ENCODE measurements at places on chromosomes 5 and 9.
A peak's percentile ranks its signal among the peaks of the same experiment; 100 is the strongest.

GRCh38 chr5:115838885-115839518 is 2.4 kb downstream of the ATG12 start:
- H3K4me3 ChIP-seq, result no peak overlapping the region
- no peak overlapping the region for H3K27ac ChIP-seq
- H3K4me1 ChIP-seq, result peaks cover 20% of the 10 kb centered on the region
- H3K36me3 ChIP-seq, result peaks cover 52% of the 10 kb centered on the region
- no peaks in the 10 kb centered on the region for H3K27me3 ChIP-seq

GRCh38 chr5:119070578-119070827 is 384 bp upstream of the DMXL1 start:
- H3K27me3 ChIP-seq, result no peaks in the 10 kb centered on the region
- peaks cover 7% of the 10 kb centered on the region for H3K4me1 ChIP-seq
- H3K4me3 ChIP-seq, result peak overlapping the region; percentile 75
- DNase-seq, result no peak
- peak overlapping the region; percentile 72 for H3K27ac ChIP-seq

- no peak for DNase-seq
- no peak overlapping the region for H3K4me3 ChIP-seq
- no peaks in the 10 kb centered on the region for H3K27me3 ChIP-seq
- H3K36me3 ChIP-seq, result no peaks in the 10 kb centered on the region
- H3K4me1 ChIP-seq, result no peaks in the 10 kb centered on the region
- H3K27ac ChIP-seq, result no peak overlapping the region
These were observed 24.3 kb upstream of the OTULINL start for GRCh38 chr5:14557203-14557770.

DNA sequence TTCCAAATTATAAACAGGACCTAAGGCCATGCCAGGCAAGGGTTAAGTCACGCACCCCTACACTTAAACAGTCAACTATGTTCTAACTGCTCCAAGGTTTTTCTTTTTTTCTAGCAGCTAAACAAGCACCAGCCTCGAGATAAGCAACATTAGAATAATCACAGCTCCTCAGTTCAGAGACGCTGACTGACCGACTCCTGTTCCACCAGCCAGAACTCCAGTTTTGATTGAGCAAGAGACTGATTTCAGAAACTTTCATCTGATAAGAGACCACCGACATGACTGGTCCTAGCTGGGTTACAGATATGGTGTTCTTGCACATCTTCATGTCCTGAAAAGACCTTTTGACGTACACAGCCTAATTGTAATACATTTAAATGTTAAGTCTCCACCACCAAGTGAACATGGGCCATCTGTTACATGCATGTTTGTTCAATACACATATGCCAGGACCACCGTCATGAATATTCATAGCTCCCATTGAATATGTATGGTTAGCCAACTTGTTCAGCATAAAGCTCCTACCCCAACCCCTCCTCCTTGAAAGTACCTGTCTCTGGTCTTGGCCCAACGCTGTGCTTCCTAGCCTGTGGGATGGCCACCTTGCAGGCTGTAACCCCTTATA is 23.7 kb upstream of the OTULINL start:
- no peak overlapping the region for H3K4me3 ChIP-seq
- H3K27ac ChIP-seq, result no peak overlapping the region
- H3K36me3 ChIP-seq, result no peaks in the 10 kb centered on the region
- no peak for DNase-seq
- no peaks in the 10 kb centered on the region for H3K4me1 ChIP-seq

DNA sequence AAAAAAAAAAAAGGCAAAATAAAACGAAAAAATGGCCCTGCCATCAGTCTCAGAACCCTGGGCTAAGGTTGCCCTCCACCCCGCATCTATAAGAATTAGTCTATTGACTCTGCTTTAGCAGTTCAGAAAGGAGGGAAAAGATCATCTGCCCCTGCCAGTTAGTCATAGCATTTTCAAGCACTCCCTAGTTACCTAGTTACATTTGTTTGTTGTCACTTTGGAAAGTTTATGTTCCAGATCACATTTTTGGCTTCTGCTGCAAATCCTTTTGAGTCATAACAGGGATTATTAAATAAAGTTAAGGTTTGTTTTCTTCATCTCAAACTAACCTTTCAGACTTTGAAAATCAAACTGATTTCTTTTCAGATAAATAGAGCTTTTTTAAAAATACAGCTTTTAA is 52.1 kb downstream of the AQP7 start:
- no peaks in the 10 kb centered on the region for H3K4me1 ChIP-seq
- no peak for DNase-seq
- no peak overlapping the region for H3K27ac ChIP-seq
- peaks cover 45% of the 10 kb centered on the region for H3K36me3 ChIP-seq
- H3K27me3 ChIP-seq, result no peaks in the 10 kb centered on the region

DNA sequence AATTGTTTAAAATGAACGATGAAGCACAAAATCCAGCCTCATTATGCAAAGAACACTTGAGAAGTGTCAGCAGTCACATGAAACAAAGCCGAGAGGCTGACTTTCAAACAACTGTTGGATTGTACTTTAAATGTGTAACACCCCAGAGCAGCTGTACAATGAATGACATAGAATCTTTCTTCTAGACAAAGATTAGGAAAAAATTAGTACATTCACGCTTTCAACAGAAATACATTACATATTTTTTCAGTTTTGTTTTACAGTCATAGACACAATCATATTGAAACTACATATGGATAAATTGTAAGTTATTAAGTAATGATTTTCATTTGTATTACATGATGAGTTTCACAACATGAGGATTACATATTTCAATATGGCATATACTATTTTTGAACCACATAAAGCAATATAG is 10.6 kb upstream of the AGXT2 start:
- H3K27ac ChIP-seq, result no peak overlapping the region
- H3K4me1 ChIP-seq, result no peaks in the 10 kb centered on the region

GRCh38 chr9:80866121-80866520 is 823.2 kb downstream of the TLE1 start:
- peak overlapping the region; percentile 68 for H3K27ac ChIP-seq
- H3K4me1 ChIP-seq, result peaks cover 7% of the 10 kb centered on the region
- H3K4me3 ChIP-seq, result no peak overlapping the region
- H3K27me3 ChIP-seq, result no peaks in the 10 kb centered on the region
- no peaks in the 10 kb centered on the region for H3K36me3 ChIP-seq
- DNase-seq, result no peak

DNA sequence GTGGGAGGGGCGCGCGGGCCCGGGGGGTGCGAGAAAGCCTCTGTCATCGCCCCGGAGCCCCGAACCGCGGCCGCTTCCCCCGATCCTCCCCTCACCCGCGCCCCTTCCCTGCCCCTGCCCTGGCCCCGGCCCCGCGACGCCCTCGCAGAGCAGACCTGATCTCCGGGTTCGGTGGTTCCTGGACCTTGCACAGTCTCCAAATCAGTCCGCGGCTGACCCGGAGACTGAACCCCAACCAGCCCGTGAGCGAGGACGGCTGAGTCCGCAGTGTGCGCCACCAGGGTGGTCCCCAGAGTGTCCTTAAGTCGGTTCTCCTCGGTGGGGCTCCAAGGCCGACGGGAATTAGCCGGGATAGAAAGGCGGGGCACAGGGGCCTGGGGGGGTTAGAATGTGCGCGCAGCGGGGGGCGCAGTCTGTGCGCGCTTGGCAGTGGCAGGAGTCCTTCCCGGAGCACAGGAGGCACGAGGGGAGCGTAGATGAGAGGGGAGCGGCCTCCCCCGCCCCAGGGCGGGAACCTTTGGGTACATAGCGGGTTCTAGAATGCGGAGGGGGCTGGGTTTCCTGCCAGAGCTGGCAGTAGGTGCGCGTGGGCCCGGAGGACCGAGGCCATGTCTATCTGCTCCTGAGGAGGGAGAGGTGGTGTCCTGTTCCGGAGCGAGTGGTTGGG is 779 bp downstream of the PKN3 start:
- H3K36me3 ChIP-seq, result 0 out of 2 replicates have a peak, but pooled peaks cover 4% of the 10 kb centered on the region
- H3K4me3 ChIP-seq, result peak overlapping the region; percentile 58
- peak overlapping the region; percentile 53 for H3K27ac ChIP-seq
- H3K27me3 ChIP-seq, result no peaks in the 10 kb centered on the region
- no peak for DNase-seq
- no peaks in the 10 kb centered on the region for H3K4me1 ChIP-seq

- no peaks in the 10 kb centered on the region for H3K27me3 ChIP-seq
- H3K4me1 ChIP-seq, result peaks cover 9% of the 10 kb centered on the region
- H3K27ac ChIP-seq, result no peak overlapping the region
- no peak for DNase-seq
- H3K36me3 ChIP-seq, result no peaks in the 10 kb centered on the region
- no peak overlapping the region for H3K4me3 ChIP-seq
These were observed 30.0 kb upstream of the TRIO start for GRCh38 chr5:14112998-14113652.

GRCh38 chr5:4987431-4987830 is 152.7 kb upstream of the ADAMTS16 start:
- no peak for DNase-seq
- no peaks in the 10 kb centered on the region for H3K36me3 ChIP-seq
- no peak overlapping the region for H3K4me3 ChIP-seq
- peaks cover 26% of the 10 kb centered on the region for H3K27me3 ChIP-seq
- no peaks in the 10 kb centered on the region for H3K4me1 ChIP-seq
- H3K27ac ChIP-seq, result no peak overlapping the region

- no peak overlapping the region for H3K27ac ChIP-seq
- peaks cover 79% of the 10 kb centered on the region for H3K36me3 ChIP-seq
- no peaks in the 10 kb centered on the region for H3K27me3 ChIP-seq
- no peaks in the 10 kb centered on the region for H3K4me1 ChIP-seq
- no peak overlapping the region for H3K4me3 ChIP-seq
- DNase-seq, result no peak
These were observed 22.0 kb downstream of the NUP188 start for GRCh38 chr9:128969491-128969890.

DNA sequence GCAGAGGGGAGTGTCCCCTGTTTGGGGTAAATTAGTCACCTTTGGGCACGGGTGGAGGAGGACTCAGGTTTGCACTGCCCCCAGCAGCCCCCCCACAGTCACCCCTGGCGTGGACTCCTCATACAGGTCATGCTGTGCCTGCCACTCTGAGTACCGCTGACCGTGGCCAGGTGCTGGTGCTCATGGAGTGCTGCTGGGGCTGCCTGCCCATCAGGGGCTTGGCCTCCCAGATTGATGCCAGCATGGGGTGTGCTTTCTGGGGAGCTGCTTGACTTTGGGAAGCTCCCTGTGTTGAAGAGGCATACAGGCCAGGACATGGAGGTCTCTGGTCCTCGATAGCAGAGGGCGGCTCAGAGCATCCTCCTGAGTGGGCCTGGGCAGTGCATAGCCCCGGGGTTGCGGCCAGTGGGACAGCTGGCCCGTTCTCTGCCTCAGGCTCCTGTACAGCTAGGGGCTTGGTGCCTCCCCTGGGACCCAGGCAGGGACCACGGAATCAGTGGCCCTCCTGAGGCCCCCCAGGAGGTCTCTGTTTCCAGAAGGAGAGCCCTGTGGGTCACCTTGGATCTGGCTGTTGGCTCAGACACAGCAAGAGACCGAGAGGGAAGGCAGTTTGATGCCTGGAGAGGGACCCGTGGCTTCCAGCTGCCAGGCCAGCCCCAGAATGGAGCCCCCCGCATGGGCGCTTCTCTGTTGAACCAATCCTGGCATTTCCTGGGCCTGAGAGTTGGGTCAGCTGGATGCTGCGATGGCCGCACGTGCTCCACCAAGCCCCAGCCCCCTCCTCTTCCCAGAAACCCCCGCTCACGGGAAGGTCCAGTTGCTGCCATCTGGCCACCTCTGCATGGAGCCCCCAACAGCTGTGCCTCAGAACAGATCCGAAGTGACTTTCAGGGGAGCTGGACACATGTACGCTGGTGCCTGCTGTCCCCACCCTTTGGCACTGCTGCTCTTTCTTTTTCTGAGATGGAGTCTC is 6.1 kb upstream of the AJM1 start:
- H3K4me3 ChIP-seq, result no peak overlapping the region
- H3K27me3 ChIP-seq, result no peaks in the 10 kb centered on the region
- H3K27ac ChIP-seq, result no peak overlapping the region
- H3K36me3 ChIP-seq, result peaks cover 9% of the 10 kb centered on the region

DNA sequence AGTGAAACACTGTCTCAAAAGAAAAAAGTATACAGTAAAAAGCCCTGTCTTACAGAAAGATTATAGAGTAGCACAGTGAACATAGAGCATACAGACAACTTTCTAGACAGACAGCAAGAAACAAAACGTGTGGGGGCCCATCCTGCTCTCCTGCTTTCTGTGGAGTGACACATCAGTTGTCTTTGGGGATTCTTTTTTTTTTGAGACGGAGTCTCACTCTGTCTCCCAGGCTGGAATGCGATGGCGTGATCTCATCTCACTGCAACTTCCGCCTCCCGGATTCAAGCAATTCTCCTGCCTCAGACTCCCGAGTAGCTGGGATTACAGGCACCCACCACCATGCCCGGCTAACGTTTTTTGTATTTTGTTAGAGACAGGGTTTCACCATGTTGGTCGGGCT is 14.9 kb downstream of the CDHR2 start:
- peaks cover 2% of the 10 kb centered on the region for H3K4me1 ChIP-seq
- no peak overlapping the region for H3K4me3 ChIP-seq
- peak overlapping the region; percentile 31 for H3K27ac ChIP-seq
- H3K27me3 ChIP-seq, result no peaks in the 10 kb centered on the region
- DNase-seq, result no peak

DNA sequence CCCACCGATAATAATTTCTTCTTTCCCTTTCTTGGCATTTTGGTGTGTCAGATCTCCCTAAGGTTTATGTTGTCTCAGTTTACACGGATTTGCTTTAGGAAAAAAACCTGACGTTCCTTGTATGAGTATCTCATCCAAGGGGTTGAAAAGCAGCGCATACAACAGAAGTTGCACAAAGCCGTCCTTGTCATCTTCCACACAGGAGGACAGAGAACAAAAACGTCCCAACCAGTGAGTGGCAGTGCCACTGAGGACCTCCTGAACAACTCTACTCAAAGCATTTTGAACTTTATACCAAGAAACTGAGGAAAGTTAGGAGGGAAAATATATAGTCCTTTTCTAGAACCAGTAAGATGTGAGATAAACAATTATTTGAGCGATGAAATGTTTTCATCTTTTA is 547.0 kb downstream of the PDE4D start:
- no peaks in the 10 kb centered on the region for H3K36me3 ChIP-seq
- no peak for DNase-seq
- no peaks in the 10 kb centered on the region for H3K27me3 ChIP-seq
- no peaks in the 10 kb centered on the region for H3K4me1 ChIP-seq

- H3K27me3 ChIP-seq, result peaks cover 52% of the 10 kb centered on the region
- H3K27ac ChIP-seq, result no peak overlapping the region
- peak; percentile 60 for DNase-seq
- no peaks in the 10 kb centered on the region for H3K4me1 ChIP-seq
These were observed 2.6 kb upstream of the GRIN1 start for GRCh38 chr9:137136261-137136880.

GRCh38 chr5:150077060-150077459 is 9.3 kb downstream of the CSF1R start:
- no peak for DNase-seq
- H3K36me3 ChIP-seq, result no peaks in the 10 kb centered on the region
- no peaks in the 10 kb centered on the region for H3K27me3 ChIP-seq
- H3K4me3 ChIP-seq, result no peak overlapping the region

- H3K4me1 ChIP-seq, result peaks cover 4% of the 10 kb centered on the region
- H3K36me3 ChIP-seq, result no peaks in the 10 kb centered on the region
- DNase-seq, result no peak
- H3K27me3 ChIP-seq, result no peaks in the 10 kb centered on the region
- no peak overlapping the region for H3K27ac ChIP-seq
These were observed 9.1 kb upstream of the AK3 start for GRCh38 chr9:4750023-4750673.

GRCh38 chr9:2053883-2054845 is 39.0 kb downstream of the SMARCA2 start:
- no peaks in the 10 kb centered on the region for H3K27me3 ChIP-seq
- no peak for DNase-seq
- H3K27ac ChIP-seq, result no peak overlapping the region
- H3K4me1 ChIP-seq, result no peaks in the 10 kb centered on the region
- H3K4me3 ChIP-seq, result no peak overlapping the region
